MCF 10A (cell line): ENCODE measurements at places on chromosomes 4 and X. TPM values are rescaled to one million over a fixed set of nuclear protein-coding genes. Genes with fewer than 3 reads are reported as not detected.

DNA sequence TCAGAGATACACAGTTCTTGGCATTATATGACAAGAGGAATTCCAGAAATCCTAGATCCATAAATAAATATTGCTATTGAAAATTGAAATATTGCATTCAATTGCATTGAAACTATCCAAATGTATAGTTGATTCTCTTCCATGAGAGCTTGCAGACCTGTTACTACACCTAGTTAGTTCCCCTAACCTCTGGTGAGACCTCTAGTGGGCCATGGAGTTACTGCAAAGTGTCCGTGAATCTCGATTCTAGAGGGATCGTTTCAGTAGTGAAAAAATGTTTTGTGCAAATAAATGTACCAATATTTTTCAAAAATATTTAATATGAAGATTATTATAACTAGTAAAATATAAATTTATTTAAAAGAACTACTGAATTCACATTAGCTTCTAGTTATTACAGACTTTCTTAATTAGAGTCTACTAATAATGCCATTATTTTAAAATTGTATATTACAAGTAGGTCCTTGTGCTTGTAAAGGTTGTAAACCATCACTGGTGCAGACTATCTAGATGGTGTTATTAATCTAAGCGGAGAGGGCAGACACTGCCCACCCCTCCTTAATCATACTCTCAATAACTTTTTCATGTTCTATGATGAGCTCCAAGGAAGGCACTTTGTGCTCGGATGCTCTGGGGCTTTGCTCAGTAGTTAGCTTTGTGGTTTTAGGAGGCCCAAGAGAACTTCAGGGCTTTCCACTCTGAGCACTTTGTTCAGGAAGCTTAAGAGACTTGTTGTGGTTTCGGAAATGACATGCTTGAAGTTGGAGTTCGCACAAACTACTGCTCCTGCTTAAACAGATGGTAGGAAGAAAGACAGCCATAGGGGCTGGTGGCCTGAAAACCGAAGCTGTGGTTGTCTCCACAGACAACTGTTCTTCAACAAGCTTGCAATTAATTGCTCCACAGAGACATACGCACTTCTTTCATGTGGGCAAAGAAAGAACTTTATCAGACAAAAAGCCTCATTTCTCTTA is 42.8 kb downstream of the IL21 start:
- H3K4me1 ChIP-seq: peaks cover 7% of the 10 kb centered on the region
- DNase-seq: peak; percentile 78
- H3K27ac ChIP-seq: no peak overlapping the region
- H3K4me3 ChIP-seq: no peak overlapping the region
- peaks cover 10% of the 10 kb centered on the region for H3K27me3 ChIP-seq

- no peaks in the 10 kb centered on the region for H3K27me3 ChIP-seq
- no peak overlapping the region for H3K27ac ChIP-seq
- no peak for DNase-seq
- no peak overlapping the region for H3K4me3 ChIP-seq
- peaks cover 9% of the 10 kb centered on the region for H3K4me1 ChIP-seq
- no peaks in the 10 kb centered on the region for H3K36me3 ChIP-seq
Observed at GRCh38 chr4:22072240-22072639, 123.7 kb upstream of the KCNIP4 start.

The UGT2B7 gene
- total RNA-seq: not detected in 2 replicates

The GAGE12H gene
- not detected in 2 replicates for total RNA-seq

DNA sequence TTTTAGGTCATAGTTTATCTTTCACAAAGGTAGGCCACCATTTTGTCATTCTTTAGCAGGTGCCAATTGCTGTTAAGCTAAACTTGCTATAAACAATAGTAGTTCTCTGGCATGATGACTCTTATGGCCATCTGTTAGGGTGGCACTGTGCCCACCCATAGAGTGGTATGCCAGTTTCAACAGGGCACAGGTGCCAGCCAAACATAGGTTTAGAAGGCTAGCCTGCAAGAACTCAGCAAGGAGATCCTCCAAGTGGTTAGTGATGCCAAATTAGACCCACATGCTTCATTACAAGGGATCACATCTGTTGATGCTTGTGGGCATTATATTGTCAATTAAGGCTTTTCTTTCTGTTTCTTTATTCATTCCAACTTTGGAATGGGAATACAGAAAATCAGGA is 204.5 kb downstream of the FMR1NB start:
- H3K27ac ChIP-seq: no peak overlapping the region
- no peaks in the 10 kb centered on the region for H3K27me3 ChIP-seq
- H3K4me3 ChIP-seq: no peak overlapping the region
- no peaks in the 10 kb centered on the region for H3K36me3 ChIP-seq
- DNase-seq: no peak

The IL2RG gene
- total RNA-seq: 1.5 TPM in 1 of 2 replicates, not detected in the other
